Cortex of kidney (tissue), 1 donor: ENCODE measurements at places on chromosomes 11 and 22.

- no peak for DNase-seq
Measured at GRCh38 chr11:134498326-134499139, 86.5 kb upstream of the B3GAT1 start.

DNA sequence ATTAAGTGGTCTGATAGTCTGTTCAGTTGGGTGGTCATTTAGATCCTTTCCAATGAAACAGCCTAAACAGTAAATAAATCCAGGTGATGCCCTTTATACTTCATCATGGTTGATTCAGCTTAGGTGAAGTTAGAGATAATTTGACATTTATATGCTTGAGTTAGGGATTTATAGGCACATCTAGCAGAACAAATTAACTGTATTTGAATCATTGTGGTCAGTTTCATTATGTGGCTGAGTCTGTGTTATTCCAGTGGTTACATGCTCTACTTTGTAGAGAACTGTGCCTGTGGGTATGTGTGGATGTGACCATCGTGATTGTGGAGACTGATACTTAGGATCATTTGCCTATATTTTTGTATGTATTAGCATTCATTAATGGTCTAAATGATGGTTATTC, 194.6 kb downstream of the DDX10 start:
- no peak for DNase-seq

GRCh38 chr22:42799461-42800405, 57.3 kb downstream of the ARFGAP3 start:
- DNase-seq = no peak

- DNase-seq = no peak
Measured at GRCh38 chr22:44383652-44384562, 71.2 kb upstream of the SHISAL1 start.

GRCh38 chr11:70435361-70435760, 37.0 kb downstream of the CTTN start:
- DNase-seq = no peak

- no peak for DNase-seq
Measured at GRCh38 chr11:86291466-86292262, 10.4 kb upstream of the HIKESHI start.

DNA sequence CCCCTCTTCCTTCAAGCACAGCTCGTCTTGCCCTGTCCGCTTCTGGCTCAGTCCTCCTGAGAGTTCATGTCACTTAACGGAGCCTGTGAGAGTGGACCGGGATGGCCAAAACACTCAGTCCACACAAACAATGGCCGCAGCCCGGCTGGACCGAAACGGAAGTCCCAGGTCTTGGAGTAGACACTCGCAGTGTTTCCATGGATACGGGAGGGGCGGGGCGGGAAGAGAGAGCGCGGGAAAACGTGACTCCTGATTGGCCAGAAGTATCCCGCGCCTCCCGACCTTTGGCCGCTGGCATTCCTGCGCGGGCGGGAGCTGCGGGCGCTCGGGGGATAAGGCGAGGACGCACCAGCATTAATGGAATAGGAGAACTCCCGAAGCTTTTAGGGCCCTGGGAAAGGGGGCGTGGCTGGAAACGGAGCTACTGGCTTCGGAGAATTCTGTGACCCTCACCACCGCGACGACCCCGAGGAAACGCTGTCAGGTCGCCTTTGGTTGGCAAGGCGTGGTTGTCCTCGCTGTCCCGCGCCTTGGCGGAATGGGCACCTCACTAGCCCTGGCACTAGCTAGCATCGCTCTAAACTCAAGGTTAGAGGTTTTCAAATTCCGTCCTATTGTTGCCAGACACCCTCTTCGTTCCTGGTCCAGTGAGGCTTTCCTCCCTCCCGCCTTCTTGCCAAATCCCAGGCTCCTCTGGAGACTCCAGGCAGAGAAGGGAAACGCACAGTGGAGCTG, at the start of the genes NLRP14 and ZNF214:
TSS of gene NLRP14 (plus strand) at position 297 of the 735 bp plus-strand sequence. CDS start 18,108 bp downstream, outside the sequence.
TSS of gene ZNF214 (minus strand) at position 164 of the 735 bp plus-strand sequence. CDS start 17,511 bp downstream, outside the sequence.
- no peak for DNase-seq

DNA sequence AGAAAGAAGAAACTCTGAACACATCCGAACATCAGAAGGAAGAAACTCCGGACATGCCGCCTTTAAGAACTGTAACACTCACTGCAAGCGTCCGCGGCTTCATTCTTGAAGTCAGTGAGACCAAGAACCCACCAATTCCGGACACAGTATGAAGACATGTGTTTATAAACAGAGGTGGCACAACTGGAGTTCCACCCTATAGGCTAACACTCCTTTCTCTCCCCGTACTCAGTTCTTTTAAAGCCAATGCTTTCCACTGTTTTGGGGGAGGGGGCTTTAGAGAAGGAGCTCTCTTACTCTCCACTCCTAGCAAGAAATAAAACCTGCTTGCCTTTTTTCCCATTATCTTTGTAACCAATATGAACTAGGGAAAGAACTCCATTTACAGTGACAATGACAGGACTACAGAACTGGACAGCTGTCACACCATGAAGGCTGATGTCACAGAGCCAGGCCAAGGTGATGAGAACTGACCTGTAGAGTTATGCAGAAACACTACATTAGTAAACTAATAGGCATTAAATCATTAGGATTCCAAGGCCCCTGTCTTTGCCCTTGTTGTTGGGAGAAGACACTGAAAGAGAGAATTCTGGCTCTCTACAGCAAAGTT, 733 bp downstream of the TRIM5 start:
- no peak for DNase-seq

- no peak for DNase-seq
Measured at GRCh38 chr22:37197451-37198257, 9.6 kb upstream of the C1QTNF6 start.

- no peak for DNase-seq
Measured at GRCh38 chr11:92180226-92180625, 44.4 kb upstream of the FAT3 start.

GRCh38 chr11:130606781-130607511, 158.5 kb downstream of the ADAMTS15 start:
- DNase-seq = no peak

GRCh38 chr11:36155770-36156160, 133.5 kb downstream of the COMMD9 start:
- DNase-seq = no peak

- no peak for DNase-seq
Measured at GRCh38 chr11:1293619-1294015, 15.8 kb downstream of the TOLLIP start.

GRCh38 chr11:33945481-33946268, 53.8 kb upstream of the LMO2 start:
- DNase-seq = no peak

- no peak for DNase-seq
Measured at GRCh38 chr11:126310992-126311310, 7.1 kb downstream of the DCPS start.

DNA sequence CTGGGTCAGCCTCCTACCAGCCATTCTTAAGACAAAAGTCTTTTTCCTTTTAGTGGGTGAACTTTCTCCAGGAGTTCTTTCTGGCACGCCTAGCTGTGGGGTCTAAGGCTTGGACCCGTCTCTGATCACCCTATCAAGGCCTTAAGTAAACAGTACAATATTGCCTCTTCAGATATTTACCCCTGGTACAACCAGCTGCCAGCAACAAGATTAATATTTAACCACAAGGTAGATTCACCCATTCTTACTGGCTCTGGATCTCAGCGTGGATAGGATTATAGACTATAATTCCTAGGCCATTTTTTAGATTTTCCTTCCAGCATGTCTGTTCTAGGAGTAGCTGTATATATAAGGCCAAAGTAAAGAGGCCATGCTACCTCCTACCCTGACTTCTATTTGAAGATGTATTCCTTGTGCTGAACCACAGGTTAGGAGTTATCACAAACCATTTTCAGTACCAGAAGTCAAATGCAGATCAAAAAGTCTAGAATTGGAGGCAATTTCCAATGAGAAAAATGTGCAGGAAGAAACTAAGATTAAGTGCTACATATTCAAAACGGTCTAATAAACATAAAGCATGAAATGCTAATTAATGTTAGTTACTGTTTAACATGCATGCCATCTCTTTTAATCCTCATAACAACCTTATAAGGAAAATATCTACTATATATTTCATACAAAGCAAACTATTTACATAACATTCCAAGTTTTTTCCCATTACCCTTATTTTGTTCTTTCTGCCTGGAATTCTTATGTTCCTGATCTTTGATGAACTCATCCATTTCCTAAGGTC, 110.0 kb upstream of the SYN3 start:
- DNase-seq = no peak

- no peak for DNase-seq
Measured at GRCh38 chr22:33166206-33166605, 108.0 kb upstream of the SYN3 start.

DNA sequence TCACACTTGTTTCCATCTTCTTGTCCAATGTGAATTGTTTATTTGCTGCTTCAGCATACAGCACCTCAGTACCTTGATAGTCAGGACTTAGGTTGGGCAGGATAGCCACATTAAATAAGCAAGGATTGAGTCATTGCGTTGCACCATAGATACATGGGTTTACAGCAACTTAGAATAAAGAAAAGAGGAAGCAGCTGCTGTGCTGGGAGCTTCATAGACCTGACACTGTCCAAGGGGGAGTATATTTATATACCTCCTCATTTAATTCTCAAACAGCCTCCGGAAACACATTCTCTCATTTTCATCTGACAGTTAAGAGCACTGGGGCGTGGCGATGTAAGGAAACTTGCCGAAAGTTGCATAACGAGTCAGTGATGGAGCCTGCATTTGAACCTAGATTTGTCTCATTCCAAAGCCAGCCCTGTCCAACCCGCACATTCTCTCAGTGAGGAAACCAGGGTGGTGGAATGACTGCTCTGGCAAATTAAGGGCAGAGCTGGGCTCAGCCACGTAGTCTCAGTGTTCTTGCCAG, 42.2 kb downstream of the UBASH3B start:
- no peak for DNase-seq

DNA sequence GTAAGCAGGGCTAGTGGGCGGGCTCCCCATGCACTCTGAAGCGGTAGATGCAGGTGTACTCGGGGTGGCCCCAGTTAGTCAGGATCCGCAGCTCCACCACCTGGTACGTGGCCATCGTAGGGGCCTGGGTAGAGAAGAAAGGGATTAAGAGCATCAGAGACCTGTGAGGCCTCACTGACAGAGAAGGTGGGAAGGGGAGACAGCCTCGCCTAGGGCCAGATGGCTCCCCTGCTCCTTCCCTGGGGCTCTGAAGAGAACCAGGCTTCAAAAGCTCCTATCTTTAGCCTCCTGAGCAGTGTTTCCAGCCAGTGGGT, 19.6 kb downstream of the SUN2 start:
- no peak for DNase-seq

GRCh38 chr11:32829680-32830412, at the start of gene PRRG4:
PRRG4 (plus strand) TSS chr11:32829927; CDS start chr11:32830530, 603 bp downstream.
- DNase-seq = peak; percentile 29

DNA sequence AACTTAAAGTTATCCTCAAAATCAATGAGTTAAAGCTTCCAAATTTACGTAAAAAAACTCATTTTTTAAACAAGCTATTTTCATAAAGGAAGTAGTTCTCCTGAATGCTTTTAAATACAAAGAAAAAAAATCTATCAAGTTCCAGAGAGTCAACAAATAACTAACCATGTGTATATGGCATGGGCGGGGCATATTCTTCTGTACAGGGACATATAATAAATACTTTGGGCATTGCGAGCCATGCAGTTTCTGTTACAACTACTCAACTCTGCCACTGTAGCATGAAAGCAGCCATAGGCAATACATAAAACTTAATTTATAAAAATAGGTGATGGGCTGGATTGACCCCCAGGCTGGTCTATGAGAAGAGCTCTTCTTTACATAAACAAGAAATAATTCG, 57.8 kb downstream of the BTBD10 start:
- DNase-seq = no peak

- DNase-seq = no peak
Measured at GRCh38 chr11:132062541-132062940, 692.1 kb downstream of the NTM start.

DNA sequence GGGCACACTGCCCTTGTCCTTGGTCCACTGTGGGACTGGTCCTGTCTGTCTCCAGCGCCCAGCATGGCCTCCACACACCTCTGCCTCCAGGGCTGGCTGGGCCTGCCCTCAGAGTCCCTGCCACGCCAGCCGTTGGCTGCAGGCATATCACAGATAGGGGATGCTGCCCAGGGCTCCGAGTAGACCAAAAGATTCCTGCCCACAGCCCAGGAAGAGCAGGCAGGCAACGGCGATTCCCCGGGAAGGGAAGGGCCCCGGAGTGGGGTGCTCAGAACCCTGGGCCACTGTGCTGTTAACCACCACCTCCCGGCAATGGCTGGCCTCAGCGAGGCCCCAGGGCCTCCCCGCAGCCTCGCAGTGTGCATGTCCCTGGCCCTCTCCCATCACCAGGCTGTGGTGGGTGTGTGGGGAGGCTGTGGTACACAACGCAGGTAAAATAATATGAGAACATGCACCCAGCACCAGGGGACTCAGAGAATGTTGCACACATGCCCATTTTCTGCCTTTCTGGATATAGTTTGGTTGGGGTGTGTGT, 2.2 kb downstream of the IFITM5 start:
- no peak for DNase-seq

DNA sequence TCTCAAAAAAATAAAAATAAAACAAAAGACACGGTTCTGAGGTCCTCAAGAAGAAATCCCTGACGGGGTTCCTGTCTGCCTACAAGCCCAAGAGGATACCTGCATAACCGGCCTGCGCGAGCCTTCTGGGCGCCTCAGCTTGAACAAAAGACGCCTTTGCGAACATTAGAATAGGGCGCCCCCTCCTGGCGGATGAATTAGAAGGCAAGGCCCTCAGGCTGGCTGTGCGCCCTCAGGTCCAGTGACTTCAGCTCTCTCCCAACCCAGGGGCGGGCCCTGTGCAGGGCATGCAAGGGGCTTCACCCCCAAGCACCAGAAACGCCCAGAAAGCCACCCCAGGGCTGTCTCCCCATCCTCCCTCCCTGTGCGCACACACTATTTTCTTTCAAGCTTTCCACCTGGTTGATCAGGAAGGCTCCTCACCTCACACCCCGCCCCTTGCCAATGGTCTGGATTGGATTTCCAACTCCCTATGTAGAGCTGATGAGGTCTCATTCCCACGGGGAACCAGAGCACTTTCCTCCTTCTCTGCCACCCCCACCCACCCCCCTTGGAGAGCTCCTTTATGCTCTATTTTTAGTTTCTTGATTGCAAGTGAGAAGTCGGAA, 273.3 kb downstream of the BUD13 start:
- no peak for DNase-seq

DNA sequence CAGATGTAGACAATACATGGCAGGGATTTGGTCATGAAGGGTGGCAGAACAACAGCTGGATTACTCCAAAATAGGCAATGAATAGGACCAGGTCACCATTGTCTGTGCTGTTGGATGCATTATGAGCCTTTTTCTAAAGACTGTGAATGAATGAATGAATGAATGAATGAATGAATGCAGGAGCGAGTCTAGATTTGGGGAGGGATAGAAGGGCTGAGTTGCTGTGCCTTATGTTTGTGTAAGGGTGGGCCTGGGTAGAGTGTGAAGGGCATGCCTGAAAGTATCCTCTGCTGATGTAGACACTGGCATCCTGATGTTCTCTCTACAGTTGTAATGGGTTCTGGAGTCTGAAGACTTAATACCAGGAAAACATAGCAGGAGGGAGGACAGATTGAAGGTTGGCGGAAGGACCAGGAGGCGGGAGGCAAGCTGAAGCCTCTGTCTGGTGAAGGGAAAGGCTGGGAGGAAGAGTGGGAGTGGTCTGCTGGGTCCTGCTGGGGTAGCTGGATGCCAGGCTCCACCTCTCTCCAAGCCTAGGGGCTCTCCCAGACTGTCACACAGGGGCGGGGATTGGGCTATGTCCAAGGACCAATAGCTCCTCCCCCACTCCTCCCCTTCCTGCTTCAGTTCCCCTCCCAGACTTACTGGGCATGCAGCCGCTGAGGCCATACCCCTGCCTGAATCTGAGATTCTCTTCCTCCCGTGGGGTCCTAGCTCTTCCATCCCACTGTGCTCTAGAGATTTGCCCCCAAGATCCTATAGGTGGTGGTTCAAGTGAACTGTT, 4.8 kb downstream of the TRIM3 start:
- no peak for DNase-seq
